ENCODE measurements at places on chromosomes 7 and 10.
A peak's percentile ranks its signal among the peaks of the same experiment; 100 is the strongest.

GRCh38 chr10:12063483-12063818, 5.3 kb upstream of the DHTKD1 start:
- no peak for DNase-seq

DNA sequence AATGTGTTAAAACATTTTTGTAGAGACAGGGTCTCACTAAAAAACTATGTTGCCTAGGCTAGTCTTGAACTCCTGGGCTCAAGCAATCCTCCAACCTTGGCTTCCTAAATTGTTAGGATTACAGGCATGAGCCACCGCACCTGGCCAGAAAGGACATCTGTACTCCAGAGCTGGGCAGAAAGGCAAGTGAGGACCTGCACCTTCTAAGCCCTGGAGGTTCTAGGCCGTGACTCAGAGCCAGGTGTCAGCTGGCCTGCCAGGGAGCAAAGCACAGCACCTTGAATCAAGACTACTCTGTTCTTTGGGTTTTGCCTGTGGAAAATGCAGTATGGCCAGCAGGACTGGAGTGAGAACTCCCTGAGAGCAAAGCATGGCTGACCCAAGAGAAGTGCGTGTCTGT, 396.5 kb downstream of the ADRA2A start:
- DNase-seq: no peak

GRCh38 chr7:83832009-83832408, 183.1 kb upstream of the SEMA3E start:
- DNase-seq: no peak

- peak; percentile 58 for DNase-seq
These were observed 25.8 kb downstream of the TES start for GRCh38 chr7:116236020-116236630.

DNA sequence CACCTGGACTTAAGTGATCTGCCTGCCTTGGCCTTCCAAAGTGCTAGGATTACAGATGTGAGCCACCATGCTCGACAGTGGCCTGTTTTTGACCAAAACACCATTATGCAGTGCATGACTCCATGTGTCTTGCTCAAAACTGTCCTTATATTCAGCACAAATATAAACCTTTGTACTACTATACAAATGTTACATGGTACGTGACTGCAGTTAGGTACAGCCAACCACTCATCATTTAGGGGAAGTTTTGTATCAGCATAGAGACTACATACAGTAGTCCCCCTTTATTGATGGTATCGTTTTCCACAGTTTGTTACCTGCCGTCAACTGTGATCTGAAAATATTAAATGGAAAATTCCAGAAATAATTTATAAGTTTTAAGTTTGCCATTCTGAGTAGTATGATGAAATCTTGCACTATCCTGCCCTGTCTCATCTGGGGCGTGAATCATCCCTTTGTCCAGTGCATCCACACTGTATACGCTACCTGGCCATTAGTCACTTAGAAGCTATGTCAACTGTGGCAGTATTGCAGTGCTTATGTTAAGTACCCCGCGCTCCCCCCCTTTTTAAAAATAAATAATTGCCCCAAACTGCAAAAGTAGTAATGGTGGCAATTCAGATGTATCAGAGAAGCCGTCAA, 23.3 kb upstream of the ZNF282 start:
- DNase-seq: no peak

GRCh38 chr7:96304573-96304972, 17.3 kb downstream of the SLC25A13 start:
- DNase-seq: no peak

DNA sequence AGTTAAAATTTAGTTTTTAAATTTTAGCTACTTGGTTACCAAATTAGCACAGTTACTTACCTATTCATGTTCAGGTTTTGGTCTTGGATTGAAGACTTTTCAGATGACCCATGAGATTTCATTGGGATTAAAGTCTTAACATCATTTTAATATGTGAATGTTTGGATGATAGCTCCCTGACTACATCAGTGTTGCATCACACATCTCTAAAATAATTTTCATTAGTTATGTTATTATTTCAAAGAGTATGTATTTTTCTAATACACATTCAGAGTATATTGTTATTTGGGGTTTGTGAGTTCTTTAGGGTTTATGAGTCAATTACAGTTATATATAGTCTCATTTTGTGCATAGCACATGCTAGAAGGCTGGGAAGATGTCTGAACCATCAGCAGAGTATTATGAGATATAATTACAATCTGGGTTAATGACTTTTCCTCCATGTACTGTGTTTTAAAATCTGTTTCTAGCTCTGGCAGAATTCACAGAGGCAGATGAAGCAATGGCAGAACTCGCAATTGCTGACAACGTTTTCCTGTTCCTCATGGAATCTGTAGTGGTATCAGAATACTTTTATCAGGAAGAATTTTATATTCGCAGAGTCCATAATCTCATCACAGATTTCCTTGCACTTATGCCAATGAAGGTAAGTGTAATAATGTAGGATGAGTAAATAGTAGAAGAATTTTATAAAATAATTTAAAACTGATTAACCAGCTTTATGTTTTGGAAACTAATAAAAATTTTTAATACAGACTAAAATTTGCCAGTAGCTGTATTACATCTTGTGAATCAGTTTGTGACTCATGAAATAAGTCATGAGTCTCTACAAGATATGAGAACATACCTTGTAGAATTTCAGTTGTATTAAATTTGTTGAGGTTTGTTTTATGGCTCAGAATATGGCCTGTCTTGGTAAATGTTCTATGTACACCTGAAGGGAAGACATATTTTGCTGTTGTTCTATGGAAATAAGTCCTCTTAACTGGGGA, 26.9 kb downstream of the NUP205 start:
- no peak for DNase-seq

DNA sequence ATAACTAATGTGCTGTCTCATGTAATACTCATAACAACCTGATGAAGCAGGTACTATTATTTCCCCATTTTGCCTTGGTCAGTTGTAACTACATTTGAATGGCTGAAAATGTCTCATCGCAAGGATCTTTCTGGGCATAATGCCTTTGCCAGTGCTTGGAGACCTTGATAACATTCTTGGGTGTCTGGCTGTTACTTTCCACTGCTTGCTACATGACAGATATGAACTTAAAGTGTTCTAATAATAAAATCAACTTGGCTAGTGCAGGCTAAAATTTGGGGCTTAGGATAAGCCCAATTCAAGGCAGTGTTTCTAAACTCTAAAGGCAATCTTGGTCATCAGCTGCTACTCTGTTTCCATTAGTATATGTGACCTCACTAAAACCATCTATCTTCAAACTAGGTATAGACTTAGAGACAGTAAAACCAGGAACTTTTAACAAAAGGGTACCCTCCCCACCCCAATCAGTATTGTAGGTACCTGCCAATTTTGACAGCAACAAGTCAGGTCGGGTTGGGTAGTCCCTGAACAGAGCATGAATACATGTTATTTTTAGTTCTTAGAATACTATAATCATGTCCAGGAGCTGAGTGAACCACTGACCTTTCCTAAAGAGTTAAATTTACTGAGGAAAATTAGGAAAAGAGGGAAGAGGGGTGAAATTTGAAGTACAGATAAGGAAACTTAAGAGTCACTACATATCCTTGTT, 68.2 kb upstream of the AHR start:
- DNase-seq: no peak

DNA sequence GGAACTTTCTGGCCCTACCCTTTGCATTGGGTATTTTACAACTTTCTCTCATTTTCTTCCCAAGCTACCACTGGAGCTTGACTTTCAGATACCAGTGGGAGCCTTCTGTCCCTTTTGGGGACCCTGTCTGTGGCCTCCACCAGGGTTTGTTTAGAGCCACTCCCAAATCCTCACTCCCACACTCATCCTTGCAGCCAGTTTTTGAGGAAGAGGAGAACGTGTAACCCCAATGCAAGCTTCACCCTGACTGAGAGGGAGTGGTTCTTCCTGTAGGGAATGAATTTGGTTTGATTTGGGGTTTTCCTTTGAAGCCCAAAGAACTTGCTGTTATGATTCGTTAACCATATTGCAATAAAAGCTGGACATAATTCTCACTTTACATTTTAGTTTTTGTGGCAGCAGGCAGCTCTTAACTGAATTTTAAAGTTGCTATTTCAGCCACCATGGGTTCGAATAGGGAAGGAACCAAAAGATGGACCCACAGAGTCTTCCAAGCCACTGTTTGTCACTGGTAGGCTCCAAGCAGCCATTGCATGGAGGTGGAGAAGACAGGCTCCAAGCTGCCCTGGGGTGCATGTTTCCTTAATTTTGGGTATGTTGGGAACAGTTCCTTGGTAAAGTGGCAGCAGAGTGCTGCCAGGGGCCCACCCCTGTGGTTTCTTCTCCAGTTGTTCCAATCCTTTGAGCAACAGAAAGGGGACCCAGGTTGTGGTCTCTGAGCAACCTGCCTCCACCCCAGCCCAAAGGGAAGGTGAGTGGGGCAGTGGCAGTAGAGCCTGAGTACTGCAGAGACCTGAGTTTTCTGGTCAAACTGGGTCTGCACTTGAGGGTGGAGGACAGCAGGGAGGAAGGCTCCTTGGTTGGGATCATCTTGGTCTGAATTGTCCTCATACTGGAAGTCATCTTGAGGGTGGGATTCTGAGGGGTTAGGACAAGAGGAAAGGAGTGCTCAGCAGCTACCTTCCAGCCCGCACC, 5.1 kb downstream of the EVX1 start:
- no peak for DNase-seq

DNA sequence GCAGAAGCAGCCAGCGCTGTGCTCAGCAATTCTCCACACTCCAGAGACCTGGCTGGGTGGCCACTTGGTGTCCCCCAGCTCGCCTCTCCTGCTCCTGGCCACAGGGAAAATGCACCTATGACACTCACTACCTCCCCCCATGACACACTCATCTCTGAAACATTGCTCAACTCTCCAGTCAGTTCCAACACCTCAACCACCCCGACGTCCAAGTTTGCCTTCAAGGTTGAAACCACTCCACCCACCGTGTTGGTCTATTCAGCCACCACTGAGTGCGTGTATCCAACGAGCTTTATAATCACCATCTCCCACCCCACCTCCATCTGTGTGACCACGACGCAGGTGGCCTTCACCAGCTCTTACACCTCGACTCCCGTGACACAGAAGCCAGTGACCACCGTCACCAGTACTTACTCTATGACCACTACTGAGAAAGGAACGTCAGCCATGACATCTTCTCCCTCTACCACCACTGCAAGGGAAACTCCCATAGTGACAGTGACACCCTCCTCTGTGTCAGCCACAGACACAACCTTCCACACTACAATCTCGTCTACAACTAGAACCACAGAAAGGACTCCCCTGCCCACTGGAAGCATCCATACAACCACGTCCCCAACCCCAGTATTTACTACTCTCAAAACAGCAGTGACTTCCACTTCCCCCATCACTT, 2.7 kb downstream of the MUC3A start:
- DNase-seq: no peak

GRCh38 chr10:29567003-29567402, 67.8 kb downstream of the SVIL start:
- no peak for DNase-seq

- DNase-seq: no peak
These were observed 105.5 kb downstream of the KCNMA1 start for GRCh38 chr10:77532068-77532467.

DNA sequence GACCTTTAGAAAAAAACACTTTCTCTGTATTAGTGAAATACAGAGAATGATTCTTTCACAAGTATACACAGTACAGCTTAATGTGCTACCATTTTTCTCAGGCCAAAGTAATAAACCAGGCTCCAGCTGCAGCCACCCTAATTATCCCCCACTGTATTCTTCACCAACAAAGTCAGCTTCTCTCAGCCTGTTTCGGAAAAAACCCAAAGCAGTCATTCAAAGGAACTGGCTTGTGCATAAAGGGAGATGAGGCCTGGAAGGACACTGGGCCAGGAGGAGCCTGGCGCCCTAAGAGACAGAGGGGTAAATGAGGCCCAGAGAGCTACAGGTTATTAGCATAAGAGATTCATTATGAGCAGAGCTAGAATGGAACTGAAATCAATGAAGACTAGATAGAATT, 9.2 kb downstream of the USP54 start:
- no peak for DNase-seq

DNA sequence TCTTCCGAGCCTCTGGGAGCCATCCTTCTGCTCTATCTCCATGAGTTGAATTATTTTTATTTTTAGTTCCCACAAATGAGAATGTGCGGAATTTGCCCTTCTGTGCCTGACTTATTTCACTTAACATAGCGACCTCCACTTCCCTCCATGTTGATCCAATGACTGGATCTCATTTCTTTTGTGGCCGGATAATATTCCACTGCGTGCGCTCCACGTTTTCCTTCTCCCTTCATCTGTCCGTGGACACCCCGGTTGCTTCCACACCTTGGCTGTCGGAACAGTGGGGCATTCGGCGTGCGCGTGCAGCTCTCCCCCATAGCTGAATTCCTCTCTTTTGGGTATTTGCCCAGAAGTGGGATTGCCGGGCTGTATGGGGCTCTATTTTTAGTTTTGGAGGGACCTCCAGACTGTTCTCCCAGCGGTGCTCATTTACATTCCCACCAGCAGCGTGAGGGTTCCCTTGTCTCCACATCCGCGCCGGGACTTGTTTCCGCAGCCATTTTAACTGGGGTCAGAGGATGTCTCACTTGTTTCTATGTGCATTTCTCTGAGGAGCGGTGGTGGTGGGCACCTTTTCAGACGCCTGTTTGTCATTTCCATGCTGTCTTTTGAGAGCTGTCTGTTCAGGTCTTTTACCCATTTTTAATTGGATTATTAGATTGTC, 51.0 kb upstream of the SUN1 start:
- no peak for DNase-seq

GRCh38 chr10:31146491-31147209, 115.0 kb upstream of the ZNF438 start:
- no peak for DNase-seq

- no peak for DNase-seq
These were observed 704 bp upstream of the SLC35B4 start for GRCh38 chr7:134317434-134317833.

GRCh38 chr7:70975754-70976153, 156.2 kb upstream of the GALNT17 start:
- DNase-seq: no peak

GRCh38 chr10:99809931-99810615, 27.6 kb downstream of the ABCC2 start:
- no peak for DNase-seq

DNA sequence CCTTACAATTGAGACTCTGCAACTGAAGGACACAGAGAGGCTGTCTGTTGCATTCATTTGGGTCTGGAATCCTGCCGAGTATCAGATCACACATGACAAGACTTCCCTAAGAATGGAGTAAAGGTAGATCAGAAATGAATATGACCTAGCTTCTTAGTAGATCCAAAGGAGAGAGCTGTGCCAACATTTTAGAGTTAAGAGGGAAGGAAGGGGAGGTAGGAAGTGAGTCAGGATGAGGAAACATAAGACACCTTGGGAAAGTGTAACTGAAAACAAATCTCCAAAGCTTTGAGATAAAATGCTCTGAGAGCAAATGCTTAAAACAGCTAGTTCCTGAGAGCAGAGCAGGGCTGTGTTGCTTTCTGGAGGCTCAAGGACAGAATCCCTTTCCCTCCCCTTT, 6.1 kb upstream of the SLC25A13 start:
- DNase-seq: no peak

All from NCI-H1092 (cell line).